ENCODE measurements at places on chromosomes 2 and 18. TPM values are rescaled to one million over a fixed set of nuclear protein-coding genes. Genes with fewer than 3 reads are reported as not detected.

GRCh38 chr2:111199840-111200239 is 79.1 kb downstream of the BCL2L11 start:
- no peak overlapping the region for H3K4me3 ChIP-seq
- H3K27ac ChIP-seq: no peak overlapping the region
- no peaks in the 10 kb centered on the region for H3K36me3 ChIP-seq
- DNase-seq: no peak
- H3K4me1 ChIP-seq: peaks cover 4% of the 10 kb centered on the region

GRCh38 chr2:96556441-96557330 is 20.1 kb downstream of the ARID5A start:
- peak overlapping the region; percentile 93 for H3K27ac ChIP-seq
- H3K27me3 ChIP-seq: no peaks in the 10 kb centered on the region
- H3K36me3 ChIP-seq: no peaks in the 10 kb centered on the region
- DNase-seq: peak; percentile 76

DNA sequence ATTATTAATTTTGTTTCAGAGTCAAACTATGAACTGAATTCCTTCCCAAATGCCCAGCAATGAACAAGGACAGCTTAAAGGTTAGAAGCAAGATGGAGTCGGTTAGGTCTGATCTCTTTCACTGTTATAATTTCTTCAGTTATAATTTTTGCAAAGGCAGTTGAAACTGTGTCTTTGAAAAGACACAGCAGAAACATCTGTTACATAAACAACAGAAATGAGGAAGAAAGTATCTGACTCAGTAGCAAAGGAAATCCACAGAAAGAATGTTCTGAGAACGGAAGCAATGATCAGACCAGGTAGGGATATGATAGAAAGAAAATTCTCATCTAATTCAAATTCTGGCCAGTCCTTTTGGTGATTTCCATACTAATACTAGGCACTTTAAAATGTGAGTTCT is 5.2 kb upstream of the RMC1 start:
- no peaks in the 10 kb centered on the region for H3K27me3 ChIP-seq
- H3K36me3 ChIP-seq: no peaks in the 10 kb centered on the region
- no peak overlapping the region for H3K27ac ChIP-seq
- H3K4me3 ChIP-seq: no peak overlapping the region
- no peak for DNase-seq

DNA sequence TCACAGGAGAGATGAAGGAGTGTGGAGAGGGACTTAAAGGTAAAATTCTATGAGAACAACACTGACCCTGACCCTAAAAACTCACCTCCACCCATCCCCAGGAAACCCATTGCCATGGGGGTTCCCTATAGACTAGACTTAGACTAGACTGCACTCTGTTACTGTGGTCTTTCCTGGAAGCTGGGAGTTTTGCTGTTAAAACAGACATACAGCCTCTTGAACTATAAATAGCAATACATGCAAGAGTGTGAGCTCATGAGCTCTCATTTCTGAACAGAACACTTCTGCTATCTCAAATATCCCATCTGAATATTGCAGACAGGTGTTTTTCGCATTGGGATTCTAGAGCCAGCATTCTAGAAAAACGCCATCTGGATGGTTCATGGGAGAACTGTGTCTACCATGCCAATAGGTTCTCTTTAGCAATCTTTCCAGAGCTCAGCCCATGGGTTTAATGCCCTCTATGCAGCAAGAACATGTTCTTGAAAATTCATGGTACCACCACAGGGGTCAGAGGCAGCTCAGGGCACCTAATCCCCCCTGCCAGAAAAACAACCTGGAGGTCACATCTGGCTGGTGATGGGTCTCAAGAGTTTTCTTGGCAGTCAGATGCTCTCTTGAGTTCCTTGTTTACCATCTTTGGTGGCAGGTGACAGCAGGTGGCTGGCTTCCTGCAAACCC is 51.9 kb downstream of the SLC14A2 start:
- H3K4me1 ChIP-seq: peaks cover 13% of the 10 kb centered on the region
- no peaks in the 10 kb centered on the region for H3K36me3 ChIP-seq
- no peaks in the 10 kb centered on the region for H3K27me3 ChIP-seq
- no peak for DNase-seq
- peak overlapping the region; percentile 55 for H3K27ac ChIP-seq
- H3K4me3 ChIP-seq: no peak overlapping the region

KCTD1 gene
- 5.6 TPM for total RNA-seq
